ENCODE measurements at places on chromosomes 3 and 15. TPM values are rescaled to one million over a fixed set of nuclear protein-coding genes. Genes with fewer than 3 reads are reported as not detected.

NRROS gene
- total RNA-seq: not detected

GRCh38 chr3:114600571-114600970, 306.7 kb downstream of the TIGIT start:
- no peaks in the 10 kb centered on the region for H3K27me3 ChIP-seq
- H3K4me1 ChIP-seq: no peaks in the 10 kb centered on the region
- DNase-seq: no peak
- no peak overlapping the region for H3K4me3 ChIP-seq
- no peaks in the 10 kb centered on the region for H3K36me3 ChIP-seq

DNA sequence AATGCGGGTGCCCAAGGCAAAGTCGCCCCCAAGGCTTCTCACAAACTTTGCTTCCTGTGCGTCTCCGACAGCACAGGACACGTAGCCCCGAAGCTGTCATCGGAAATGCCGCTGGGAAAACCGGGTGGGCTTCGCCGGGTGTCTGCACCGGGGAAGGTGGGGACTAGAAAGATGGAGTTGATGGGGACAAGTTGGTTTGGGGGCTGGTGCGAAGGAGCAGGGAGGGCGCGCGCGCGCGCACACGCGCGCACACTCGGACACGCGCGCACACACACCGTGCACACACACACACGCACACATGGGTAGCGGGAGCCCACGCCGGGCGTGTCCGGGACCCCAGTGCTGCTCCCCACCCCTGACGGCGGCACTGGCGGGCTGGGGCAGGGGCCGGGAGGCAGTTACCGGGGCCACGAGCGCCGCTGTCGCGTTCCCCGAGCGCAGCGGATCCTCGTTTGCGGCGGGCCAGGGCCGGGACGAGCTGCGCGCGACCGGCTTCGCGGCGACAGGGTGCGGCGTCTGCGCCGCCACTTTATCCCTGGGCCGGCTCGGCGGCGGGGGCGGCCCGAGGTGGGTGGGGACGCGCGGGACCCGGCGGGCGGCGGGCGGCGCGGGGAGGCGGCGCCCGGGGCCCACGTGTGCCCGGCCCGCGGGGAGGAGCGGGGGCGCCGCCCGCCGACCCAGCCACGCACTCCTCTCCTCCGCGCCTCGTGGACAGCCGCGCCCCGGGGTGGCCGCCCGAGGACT, 539 bp upstream of the MGLL start:
- peak overlapping the region; percentile 28 for H3K27ac ChIP-seq
- peak; percentile 52 for DNase-seq
- H3K4me1 ChIP-seq: peaks cover 19% of the 10 kb centered on the region
- H3K4me3 ChIP-seq: peak overlapping the region; percentile 73
- H3K27me3 ChIP-seq: no peaks in the 10 kb centered on the region
- H3K36me3 ChIP-seq: peaks cover 4% of the 10 kb centered on the region

TMEM212 gene
- not detected for total RNA-seq

DNA sequence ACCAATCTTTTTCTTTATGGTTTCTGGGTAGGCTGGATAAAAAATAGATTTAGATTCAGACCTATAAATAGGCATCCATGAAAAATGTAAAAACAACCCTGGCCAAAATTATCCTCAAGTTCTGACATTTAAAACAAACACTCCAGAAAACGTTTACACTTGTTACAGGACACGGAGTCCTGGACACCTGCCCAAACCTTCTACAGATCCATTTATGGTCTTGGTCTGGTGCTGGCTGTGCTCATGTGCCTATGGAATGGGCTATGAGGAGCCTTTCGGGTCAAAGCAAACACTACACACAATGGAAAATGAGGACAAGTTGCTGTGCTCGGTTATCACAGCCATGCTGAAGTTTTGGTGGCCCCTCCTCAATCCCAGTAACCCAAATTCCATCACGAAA, 108.1 kb downstream of the PDZRN3 start:
- no peak overlapping the region for H3K4me3 ChIP-seq
- no peaks in the 10 kb centered on the region for H3K36me3 ChIP-seq
- H3K27ac ChIP-seq: no peak overlapping the region
- no peaks in the 10 kb centered on the region for H3K27me3 ChIP-seq
- no peak for DNase-seq
- no peaks in the 10 kb centered on the region for H3K4me1 ChIP-seq

GRCh38 chr15:35743321-35743720, 197.4 kb upstream of the DPH6 start:
- H3K36me3 ChIP-seq: no peaks in the 10 kb centered on the region
- H3K4me1 ChIP-seq: no peaks in the 10 kb centered on the region
- no peak overlapping the region for H3K27ac ChIP-seq
- no peak for DNase-seq
- no peak overlapping the region for H3K4me3 ChIP-seq
- H3K27me3 ChIP-seq: no peaks in the 10 kb centered on the region

- no peak overlapping the region for H3K4me3 ChIP-seq
- no peaks in the 10 kb centered on the region for H3K36me3 ChIP-seq
- H3K27ac ChIP-seq: no peak overlapping the region
- H3K4me1 ChIP-seq: no peaks in the 10 kb centered on the region
- DNase-seq: no peak
Measured at GRCh38 chr3:38264779-38265178, 833 bp upstream of the SLC22A13 start.

GRCh38 chr3:59878038-59878427, 828.2 kb upstream of the CFAP20DC start:
- H3K27ac ChIP-seq: no peak overlapping the region
- no peaks in the 10 kb centered on the region for H3K4me1 ChIP-seq
- H3K36me3 ChIP-seq: no peaks in the 10 kb centered on the region
- no peak for DNase-seq
- no peak overlapping the region for H3K4me3 ChIP-seq

CELSR3 gene
- 1.1 TPM for total RNA-seq

TMCC1 gene
- total RNA-seq: 22.3 TPM

ACP3 gene
- not detected for total RNA-seq

SEC22C gene
- total RNA-seq: 27.2 TPM

HACL1 gene
- total RNA-seq: 25.0 TPM

DNA sequence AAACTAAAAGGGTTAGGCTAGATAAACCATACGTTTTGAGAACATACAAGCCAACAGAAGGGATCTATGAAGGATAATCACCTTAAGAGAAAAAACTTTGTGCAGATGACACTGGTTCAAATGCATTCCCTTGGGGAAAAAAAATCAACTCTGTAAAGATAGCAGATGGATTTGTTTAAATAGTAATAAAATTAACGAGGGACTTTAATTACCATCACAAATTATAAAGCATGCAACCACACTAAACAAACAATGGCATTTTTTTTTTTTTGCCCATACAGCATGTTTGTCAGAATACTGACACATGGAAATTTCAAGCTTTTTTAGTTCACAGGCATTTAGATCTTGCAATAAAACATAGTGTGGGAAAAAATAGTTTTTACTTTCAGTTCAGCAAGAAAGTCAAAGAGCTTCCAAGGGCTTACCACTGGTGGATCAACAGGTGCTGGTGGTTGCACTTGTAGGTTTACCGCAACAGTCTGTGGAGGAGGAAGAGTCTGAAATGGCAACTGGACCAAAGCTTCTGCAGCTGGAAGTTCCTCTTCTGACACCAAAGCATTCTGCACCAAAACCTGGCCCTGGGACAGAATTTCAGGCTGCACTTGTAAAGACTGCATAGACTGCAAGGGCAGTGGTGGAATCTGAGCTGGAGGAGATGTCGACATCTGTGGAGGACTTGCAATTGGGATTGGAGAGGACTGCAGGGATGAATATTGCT, 53.1 kb downstream of the PHC3 start:
- H3K4me3 ChIP-seq: no peak overlapping the region
- peak; percentile 48 for DNase-seq
- H3K27ac ChIP-seq: peak overlapping the region; percentile 36
